Fibroblast of mammary gland (primary cell): ENCODE measurements at places on chromosomes 7 and 10.

DNA sequence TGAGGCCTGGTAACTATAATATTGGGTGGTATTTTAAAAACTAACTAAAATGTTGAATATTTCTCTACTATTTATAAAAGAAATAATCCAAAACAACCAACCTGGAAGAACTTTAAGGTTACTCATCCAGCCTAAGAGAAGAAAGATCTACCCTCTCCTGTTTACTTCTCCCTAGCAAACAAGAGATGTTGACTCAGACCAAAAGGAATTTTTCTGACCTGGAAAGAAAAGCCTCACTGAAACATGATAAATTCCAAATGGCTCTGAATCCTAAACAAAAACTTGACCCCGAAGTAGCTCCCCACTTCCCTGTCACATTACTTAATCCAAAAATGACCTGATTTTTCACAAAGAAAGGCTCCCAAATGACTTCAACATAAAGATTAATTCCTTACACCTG lies 101.2 kb downstream of the PARD3 start:
- no peak for DNase-seq

DNA sequence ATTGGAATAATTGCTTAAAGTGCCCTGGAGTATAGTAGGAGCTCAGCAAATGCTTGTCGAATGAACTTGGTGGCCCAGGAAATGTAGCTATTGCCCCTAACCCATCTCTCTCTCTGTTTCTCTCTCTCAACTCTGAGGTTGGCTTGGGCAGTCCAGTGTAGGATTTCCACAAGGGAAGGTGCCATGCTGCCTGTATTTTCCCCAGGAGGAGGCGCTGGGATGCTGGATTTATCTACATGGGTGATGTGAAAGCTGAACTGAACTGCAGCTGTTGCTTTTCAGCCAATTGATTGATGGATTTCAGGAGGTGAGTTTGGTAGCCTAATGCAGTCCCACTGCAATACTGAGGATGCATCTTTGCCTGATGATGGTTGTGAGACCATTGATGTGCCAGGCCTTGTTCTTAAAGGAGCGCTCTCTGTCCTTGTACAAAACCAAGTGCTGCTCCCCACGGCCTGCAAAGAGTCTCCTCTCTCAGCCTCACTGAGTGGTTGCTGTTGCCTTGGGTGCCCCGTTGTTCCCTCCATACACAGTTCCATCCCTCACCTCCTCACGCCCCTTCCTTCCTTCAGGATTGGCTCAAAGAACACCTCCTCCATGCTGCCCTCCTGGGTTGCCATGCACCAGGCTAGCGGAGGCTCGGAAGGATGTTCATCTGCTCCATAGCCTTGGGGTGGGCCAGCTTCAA lies 200.6 kb downstream of the GLRX3 start:
- no peak for DNase-seq

GRCh38 chr7:127959770-127960169 lies 71.5 kb downstream of the LRRC4 start:
- DNase-seq = no peak

GRCh38 chr7:101817471-101818286 lies at the start of gene CUX1:
TSS of gene CUX1 (plus strand) at chr7:101817626. CDS start at chr7:101817640, 14 bp downstream.
- no peak for DNase-seq

- DNase-seq = no peak
Observed at GRCh38 chr7:128911423-128912031, 1.0 kb upstream of the KCP start.

DNA sequence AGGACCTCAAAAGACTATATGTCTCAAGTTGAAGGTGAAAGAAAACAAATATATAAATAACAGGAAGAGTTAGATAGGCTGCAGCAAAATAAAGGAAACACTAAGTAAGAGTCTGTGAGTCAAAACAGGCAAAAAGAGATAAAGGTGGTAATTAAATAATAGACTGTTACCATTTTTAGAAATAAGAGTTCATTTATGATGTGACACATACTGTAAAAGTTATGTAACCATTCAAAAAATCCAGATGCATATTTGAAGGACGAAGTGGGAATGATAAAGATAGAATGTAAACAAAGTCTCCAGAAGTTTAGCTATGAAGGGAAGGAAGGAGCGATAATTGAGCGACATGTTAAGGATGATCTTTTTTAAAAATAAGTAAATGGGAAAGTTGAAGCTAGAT lies 50.5 kb downstream of the HECTD2 start:
- DNase-seq = no peak

GRCh38 chr10:70175516-70175915 lies 5.2 kb upstream of the SAR1A start:
- DNase-seq = no peak

DNA sequence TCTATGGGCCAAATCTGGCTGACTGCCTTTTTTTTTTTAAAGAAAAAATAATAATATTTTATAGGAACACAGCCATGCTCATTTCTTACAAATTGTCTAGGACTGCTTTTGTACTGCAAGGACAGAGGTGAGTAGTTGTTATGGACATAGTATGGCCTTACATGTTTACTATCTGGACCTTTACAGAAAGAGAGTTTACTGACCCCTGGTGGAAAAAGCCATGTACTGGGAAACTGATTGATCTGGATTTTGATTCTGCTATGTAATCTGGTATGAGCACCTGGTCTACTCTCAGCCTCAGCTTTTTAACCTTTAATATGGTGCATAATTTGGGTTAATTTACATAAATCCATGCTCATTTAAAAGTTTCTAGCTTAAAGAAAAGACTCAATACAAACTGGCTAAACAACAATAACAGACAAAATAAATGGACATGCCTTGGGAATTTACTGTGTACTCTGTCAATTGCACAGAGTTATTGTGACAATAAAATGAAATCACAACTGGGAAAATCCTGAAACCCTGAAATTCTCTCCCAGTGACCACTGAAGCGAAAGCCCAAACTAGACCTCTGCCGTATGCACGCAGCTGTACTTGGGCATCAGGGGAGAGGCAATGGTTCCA lies 260.7 kb downstream of the BMPER start:
- peak; percentile 72 for DNase-seq

- no peak for DNase-seq
Observed at GRCh38 chr10:9051328-9051974, 997.0 kb downstream of the GATA3 start.

DNA sequence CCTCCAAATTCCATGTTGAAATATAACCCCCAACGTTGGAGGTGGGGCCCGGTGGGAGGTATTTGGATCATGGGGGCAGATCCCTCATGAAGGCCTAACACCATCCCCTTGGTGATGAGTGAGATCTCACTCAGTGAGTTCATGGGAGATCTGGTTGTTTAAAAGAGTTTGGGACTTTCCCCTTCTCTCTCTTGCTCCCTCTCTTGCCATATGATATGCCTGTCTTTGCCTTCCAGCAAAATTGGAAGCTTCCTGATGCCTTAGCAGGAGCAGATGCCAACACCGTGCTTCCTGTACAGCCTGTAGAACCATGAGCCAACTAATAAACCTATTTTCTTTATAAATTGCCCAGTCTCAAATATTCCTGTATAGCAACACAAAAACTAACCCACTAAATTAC lies 55.7 kb upstream of the CDK1 start:
- DNase-seq = no peak

GRCh38 chr7:146902266-146902665 lies 785.7 kb downstream of the CNTNAP2 start:
- DNase-seq = no peak

GRCh38 chr7:36098096-36098495 lies 55.0 kb upstream of the EEPD1 start:
- no peak for DNase-seq

DNA sequence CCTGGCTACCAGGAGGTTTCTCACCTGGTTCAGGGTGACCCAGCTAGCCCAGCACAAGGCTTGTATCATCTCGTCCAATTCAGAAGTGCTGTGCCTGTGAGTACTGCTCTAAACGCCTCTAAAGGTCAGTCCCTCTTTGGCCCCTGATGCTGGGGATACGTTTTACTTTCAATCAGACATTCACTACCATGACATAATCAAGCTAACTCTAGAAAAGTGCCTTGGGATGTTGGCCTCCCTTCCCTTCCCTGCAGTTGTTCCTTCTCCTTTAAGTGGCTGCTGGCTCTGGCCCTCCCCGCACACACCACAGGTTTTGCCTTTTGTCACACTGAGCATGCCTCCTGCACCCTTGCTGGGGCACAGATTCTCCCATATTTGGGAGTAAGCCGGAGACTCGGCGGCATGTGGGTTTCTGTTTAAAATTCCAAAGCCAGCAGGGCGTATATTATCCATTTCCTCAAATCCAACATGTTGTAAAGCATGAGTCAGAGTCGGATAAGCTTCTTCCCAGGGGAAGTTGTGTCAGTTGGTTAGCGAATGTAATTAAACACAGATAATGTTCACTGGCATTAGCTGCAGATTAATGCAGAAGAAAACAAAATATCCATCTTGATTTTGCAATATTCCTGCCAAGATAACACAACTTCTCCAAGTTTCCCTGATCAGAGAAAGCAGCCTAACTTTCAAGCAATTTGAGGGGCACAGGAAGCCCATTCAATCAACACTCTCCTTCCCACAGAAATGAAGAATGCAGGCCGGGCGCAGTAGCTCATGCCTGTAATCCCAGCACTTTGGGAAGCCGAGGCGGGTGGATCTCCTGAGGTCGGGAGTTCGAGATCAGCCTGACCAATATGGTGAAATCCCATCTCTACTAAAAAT lies 31.8 kb upstream of the VCL start:
- DNase-seq = peak; percentile 99

GRCh38 chr7:149717481-149717880 lies 55.9 kb downstream of the ZNF467 start:
- DNase-seq = no peak

GRCh38 chr7:106375499-106375898 lies 90.7 kb upstream of the NAMPT start:
- DNase-seq = no peak

DNA sequence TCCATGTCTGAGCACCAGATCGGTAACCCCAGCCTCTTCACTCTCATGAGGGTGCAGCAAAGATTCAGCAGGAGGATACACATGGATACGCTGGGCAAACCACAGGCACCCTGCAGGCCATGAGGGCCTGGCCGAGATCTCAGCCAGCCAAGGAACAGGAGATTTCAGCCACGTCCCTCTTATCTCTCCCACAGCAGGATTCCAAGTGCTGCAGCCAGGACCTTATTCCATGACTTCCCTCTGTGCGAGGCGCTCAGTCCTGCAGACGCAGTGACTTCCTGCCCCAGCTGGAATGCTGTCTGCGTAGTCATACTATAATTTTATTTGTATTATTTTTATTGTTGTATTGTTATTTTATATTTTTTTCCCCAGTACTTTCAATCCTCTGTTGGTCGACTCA lies 66.8 kb downstream of the PTPRN2 start:
- DNase-seq = no peak

- no peak for DNase-seq
Observed at GRCh38 chr10:5538892-5539651, 14.3 kb downstream of the CALML3 start.

- DNase-seq = peak; percentile 73
Observed at GRCh38 chr7:106679153-106679931, 18.4 kb upstream of the CCDC71L start.

DNA sequence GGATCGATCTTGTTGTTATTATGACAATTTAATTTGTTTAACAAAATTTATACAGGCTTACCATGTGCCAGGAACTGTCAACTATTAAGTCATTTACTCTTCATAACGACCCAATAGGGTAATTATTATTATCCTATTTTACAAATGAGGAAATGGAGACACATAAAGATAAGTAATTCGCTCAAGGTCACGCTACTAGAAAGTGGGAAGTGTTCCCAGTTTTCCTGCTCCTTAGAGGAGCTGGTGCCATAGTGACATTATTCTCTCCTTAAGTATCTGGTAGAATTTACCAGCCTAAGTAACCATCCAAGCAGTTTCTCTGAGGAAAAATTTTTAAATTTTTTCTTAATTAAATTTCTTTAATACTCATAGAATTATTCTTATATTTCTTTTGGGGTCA lies 360.9 kb upstream of the RNF32 start:
- DNase-seq = no peak

GRCh38 chr10:17735166-17735941 lies 16.6 kb upstream of the TMEM236 start:
- DNase-seq = no peak

GRCh38 chr10:125025341-125025740 lies 83.4 kb downstream of the ZRANB1 start:
- peak; percentile 29 for DNase-seq

DNA sequence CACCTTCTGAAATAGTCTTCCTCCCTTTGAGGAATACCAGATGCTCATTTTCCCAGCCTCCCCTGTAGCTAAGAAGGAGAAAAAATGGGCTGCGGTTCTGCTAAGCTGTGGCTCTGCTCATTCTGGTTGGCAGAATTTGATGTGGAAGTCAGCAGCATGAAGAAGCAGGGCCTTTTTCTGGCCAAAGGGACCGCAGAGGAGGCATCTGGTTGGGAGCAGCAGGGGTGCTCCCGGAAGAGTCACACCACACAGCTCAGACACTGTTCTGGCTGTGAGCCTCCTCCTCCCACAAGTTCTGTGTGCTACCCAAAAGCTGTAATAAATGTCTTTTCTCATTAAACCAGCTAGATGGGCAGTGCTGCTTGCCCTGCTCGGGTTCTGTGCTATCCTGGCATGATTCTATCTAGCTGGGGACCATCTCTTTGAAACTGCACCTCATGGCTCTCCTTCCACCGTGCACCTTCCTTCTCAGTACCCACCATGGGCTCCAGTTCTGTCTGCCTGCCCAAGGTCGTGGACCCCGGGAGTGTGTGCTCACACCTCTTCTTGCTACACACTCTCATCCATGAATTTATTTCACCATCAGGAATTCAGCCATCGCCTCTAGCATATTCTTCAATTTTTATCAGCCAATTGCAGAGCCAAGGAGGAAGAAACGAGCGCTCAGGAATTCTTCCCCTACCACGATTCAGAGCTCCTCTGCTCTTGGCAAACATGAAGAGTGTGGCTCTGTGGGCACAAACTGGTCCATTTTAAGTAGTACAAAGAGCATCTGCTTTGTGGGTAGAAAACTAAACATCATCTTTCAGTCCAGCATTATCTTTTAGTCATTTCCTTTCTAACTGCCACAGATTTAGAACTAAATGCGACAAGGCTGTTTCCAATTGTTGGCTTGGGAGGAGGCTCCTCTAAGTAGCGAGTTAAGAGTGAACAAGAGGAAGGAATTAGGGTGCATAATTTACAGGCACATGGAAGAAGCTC lies 76.9 kb downstream of the FAM171A1 start:
- DNase-seq = peak; percentile 46
